ENCODE measurements at places on chromosomes 1 and 21.

GRCh38 chr1:23650344-23650990, 41.1 kb upstream of the RPL11 start:
- no peak for DNase-seq

DNA sequence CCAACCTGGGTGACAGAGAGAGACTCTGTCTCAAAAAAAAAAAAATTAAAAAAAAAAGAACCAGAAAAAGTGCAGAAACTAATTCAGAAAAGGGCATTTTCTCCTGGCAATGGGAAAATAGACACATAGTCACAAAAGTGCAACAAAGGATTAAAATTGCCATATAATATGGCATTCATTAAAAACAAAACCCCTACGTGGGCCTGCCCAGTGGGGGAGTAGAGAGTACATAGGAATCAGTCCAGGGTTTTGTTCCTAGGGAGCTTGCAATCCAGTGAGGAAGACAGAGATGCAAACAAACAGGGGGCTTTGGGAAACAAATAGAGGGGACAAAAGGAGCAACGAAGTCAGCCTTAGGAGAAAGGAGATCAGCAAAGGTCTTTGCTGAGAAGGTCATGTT, 4.5 kb upstream of the TRABD2B start:
- no peak for DNase-seq

DNA sequence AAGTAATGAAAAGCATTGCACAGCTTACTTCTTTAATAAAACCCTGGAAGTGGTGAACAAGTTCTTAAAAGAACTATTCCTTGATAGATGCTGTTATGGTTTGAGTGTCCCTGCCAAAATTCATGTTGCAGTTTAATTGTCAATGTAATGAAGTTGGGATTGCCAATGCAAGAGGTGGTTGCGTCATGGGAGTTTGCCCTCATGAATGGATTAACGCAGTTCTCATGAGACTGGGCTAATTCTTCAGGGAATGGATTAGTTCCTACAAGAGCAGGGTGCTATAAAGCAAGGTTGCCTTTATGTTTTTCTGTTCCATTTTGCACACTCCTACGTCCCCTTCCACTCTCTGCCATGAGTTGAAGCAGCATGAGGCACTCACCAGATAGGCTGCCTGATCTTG, 446.7 kb upstream of the B3GALT2 start:
- DNase-seq: no peak

GRCh38 chr1:214124281-214124805, 136.6 kb downstream of the PROX1 start:
- DNase-seq: no peak

GRCh38 chr1:4754816-4755215, 100.4 kb downstream of the AJAP1 start:
- DNase-seq: no peak

GRCh38 chr1:15836772-15837669, 10.5 kb upstream of the SPEN start:
- peak; percentile 67 for DNase-seq

GRCh38 chr1:103177108-103177775, 68.9 kb upstream of the COL11A1 start:
- DNase-seq: no peak

GRCh38 chr1:151720125-151720524, 1.2 kb upstream of the RIIAD1 start:
- DNase-seq: no peak

DNA sequence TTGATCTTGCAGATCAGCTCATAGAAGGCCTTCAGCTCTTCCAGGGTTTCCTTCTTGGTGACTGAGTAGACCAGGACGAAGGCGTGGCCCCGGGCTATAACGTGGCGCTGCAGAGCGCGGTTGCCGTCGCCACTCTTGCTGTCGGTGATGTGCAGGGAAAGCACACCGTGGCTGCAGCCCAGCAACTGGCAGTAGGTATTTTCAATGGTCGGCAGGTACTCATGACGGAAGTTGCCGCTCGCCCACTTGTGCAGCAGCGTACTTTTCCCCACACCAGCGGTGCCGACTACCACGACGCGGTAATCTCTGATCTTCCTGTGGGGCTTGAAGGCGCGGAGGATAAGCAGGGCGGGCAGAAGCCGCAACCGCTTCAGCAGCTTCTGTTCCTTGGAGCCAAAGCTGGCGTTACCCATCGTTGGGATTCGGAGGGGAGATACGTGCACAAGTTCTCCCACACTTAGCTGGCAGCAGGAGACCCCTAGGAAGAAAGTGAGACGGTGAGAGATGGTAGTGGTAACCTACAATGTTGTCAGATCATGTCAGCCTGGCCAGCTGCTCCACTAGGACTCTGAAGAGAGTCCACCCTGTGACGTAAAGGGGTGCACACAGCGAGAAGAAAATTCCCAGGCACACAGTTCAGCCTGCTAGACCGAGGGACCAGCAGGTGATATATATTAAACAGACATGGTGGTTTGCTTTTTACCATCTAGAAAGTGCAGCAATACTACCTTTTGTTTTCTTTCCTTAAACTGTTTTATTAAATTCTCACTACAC, 3.4 kb downstream of the DIRAS3 start:
- DNase-seq: no peak

GRCh38 chr1:244788493-244789275, 46.8 kb upstream of the COX20 start:
- DNase-seq: no peak

DNA sequence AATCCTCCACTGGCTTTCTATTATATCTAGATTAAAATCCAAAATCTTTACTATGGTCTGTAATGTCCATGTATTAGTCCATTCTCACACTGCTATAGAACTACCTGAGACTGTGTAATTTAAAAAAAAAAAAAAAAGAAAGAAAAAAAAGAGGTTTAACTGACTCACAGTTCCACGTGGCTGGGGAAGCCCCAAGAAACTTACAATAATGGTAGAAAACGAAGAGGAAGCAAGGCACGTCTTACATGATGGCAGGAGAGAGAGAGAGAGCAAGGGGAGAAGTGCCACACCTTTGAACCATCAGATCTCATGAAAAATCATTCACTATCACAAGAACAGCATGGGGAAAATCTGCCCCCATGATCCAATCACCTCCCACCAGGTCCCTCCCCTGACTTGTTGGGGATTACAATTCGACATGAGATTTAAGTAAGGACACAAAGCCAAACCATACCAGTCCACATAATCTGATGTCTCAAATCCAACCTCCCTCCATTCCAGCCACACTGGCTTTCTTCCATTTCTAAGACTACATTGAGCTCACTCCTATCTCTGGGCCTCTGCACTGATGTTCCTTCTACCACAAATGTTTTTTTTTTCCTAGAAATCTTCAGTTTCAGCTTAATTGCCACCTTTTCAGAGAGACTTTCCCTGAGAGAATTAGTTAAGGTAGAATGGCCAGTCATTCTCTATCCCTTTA, 92.4 kb downstream of the EIF4G3 start:
- no peak for DNase-seq

- no peak for DNase-seq
Measured at GRCh38 chr1:165635329-165635728, 4.3 kb downstream of the MGST3 start.

GRCh38 chr1:38102636-38103035, 56.0 kb upstream of the POU3F1 start:
- no peak for DNase-seq

GRCh38 chr1:224873434-224874369, 55.8 kb upstream of the DNAH14 start:
- DNase-seq: no peak

GRCh38 chr1:21341022-21341421, 50.8 kb upstream of the ECE1 start:
- DNase-seq: no peak

DNA sequence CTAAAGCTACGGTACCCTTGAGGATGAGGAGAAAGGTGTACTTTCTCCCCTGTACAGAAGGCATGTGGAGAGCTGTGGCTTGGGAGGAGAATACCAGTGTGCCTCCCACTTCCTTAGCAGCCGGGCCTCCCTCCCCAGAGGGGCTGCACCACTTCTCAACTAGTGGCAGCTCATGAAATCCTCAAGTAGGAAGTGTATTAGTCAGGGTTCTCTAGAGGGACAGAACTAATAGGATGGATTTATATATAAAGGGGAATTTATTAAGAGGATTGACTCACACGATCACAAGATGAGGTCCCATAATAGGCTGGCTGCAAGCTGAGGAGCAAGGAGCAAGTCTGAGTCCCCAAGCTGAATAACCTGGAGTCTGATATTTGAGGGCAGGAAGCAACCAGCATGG, 53.1 kb upstream of the PPP2R5A start:
- DNase-seq: no peak

- no peak for DNase-seq
Measured at GRCh38 chr21:35925497-35925896, 134.8 kb downstream of the SETD4 start.

DNA sequence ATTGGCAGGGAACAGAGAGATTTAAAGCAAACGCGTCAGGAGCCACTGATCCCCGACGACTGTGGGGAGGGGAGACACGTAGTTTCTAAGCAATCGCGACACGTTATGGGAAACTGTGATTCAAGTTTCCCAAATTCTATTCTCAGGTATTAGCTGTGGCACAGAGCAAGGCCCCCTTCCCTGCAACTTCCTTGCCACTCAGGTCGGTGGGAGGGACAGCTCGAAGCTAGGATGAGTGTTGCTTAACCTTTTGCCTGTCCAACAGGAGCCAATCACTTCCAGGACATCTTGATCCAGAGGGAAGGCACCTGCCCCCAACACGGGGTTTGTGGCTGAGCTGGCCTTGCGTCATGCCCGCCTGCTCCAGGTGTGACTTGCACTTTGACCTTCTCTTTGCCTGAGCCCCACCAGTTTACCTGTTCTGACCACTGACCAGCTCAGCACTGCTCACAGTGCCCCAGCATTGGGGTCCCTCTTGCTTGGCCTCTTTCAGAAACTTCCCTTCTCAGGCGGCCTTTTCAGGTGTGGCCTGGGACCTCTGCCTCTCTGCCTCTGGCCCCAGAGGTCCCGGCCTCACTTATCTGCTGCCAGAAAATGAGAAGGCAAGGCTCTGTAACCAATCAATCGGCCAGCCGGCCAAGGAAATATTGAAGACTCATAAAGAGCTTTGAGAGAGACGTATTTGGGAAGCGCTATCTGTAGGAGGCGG, 24.6 kb downstream of the TEX35 start:
- DNase-seq: no peak

DNA sequence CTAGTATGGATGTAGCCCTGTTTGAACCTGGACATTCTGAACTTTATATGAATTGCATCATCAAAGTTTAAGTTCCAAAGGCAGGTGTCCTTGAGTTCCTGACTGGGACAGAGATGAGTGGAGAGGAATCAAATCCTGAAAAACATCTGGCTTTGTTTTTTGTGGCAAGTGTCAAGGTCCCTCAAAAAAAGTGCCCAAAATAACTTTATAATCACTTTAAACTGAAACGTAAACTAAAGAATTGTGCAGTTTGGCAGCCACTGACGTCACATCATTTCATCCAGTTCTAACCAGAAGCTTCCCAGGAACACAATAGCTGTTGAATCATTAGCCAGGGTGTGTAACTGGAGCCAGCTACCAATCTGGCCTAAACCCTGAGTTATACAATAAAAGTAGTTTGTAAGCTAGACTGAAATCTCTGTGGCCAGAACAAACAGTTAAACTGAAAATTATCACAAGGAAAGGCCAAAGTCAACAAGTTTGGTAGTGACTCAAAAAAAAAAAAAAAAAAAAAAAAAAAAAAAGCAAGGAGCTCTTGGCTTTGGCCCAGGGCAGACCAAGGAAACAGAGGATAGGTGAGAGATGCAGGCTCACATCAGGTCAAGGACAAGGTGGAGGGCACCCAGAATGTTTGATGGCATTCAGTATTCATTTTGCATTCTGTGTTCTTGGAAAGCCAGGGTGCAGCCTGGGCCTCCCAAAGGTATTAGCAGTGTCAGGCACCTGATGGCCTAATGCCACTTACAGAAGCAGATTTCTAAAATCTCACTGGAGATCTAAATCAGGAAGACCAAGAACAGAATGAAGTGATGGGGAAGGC, 74.3 kb downstream of the TNFSF18 start:
- no peak for DNase-seq

DNA sequence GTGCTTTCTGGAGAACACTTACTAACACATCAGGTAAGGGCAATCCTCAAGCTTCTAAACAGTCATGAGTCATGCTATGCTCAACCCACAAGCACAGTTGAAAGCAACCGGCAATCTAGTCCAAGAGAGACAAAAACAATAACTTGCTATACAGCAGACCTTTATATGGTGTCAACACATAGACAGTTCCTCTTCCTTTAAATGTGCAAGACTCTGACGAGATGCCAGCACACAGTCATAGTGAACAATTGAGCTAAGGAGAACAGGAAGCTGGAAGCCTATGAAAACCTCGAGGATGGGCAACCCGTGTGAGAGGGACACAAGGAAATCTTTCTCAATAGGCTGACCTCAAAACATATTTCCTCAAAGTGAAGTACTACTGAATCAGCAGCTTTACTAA, 5.3 kb downstream of the ADIPOR1 start:
- no peak for DNase-seq

GRCh38 chr1:211915924-211916323, 85.4 kb upstream of the LPGAT1 start:
- no peak for DNase-seq

DNA sequence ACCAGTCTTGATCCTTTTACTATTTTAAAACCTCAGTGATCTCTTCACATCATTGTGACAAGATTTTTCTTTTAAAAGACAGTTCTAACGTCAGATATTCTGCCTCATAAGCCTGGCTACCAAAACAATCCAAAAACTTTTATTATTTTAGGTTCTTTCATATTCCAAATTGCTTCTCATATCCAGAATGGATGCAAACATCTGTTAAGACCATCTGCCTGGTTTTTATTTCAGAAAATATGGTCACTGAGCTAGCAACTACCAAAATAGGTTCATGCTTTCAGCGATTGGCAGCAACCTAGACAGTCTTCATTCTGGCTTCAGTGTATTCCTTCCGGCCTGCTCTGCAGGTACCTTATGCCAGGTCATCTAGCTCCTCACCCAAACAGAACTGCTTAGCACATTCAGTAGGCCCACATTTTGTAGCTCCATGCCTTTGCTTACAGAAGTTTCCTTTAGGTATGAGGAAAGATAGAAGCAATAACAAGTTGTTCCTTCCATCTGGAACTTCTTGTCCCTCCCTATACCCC, 59.0 kb upstream of the CACYBP start:
- no peak for DNase-seq

DNA sequence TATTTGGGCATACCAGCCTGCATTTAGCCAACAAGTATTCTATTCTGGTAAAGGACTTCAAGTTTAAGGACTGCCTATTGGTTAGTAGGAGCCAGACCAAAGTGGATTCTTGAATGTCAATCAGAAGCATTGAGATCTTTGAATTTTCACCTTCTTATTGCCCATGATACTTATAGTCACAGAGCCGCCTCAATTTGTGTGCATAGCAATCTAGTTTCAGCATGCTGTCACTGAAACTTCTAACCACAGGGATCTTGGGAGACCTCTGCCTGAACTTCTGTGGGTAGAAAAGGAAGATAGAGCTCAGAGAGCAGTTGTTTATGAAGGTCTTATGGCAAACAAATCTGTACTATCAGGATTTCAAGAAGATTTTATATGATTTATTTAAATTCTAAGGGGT, 501.4 kb upstream of the USP24 start:
- DNase-seq: no peak

GRCh38 chr1:83547901-83548300, 451.0 kb downstream of the TTLL7 start:
- no peak for DNase-seq

GRCh38 chr1:200512191-200512590, 102.4 kb upstream of the ZNF281 start:
- DNase-seq: no peak

- DNase-seq: no peak
Measured at GRCh38 chr1:187903223-187903622, 1074.5 kb downstream of the PLA2G4A start.

GRCh38 chr1:25046194-25046532, 116.1 kb upstream of the RUNX3 start:
- DNase-seq: no peak
